HepG2 (cell line): ENCODE measurements at places on chromosomes 6 and 20. TPM values are rescaled to one million over a fixed set of nuclear protein-coding genes. Genes with fewer than 3 reads are reported as not detected.

The NOTCH4 gene
- 0.51 and 0.66 TPM in 2 replicates for total RNA-seq

The DEFB132 gene
- not detected in 2 replicates for total RNA-seq

The BEND6 gene
- 0.20 and 0.25 TPM in 2 replicates for total RNA-seq

The SIRPA gene
- 13.1 and 17.6 TPM in 2 replicates for total RNA-seq

- DNase-seq = no peak
Measured at GRCh38 chr20:14955399-14955798, 618.0 kb upstream of the FLRT3 start.

DNA sequence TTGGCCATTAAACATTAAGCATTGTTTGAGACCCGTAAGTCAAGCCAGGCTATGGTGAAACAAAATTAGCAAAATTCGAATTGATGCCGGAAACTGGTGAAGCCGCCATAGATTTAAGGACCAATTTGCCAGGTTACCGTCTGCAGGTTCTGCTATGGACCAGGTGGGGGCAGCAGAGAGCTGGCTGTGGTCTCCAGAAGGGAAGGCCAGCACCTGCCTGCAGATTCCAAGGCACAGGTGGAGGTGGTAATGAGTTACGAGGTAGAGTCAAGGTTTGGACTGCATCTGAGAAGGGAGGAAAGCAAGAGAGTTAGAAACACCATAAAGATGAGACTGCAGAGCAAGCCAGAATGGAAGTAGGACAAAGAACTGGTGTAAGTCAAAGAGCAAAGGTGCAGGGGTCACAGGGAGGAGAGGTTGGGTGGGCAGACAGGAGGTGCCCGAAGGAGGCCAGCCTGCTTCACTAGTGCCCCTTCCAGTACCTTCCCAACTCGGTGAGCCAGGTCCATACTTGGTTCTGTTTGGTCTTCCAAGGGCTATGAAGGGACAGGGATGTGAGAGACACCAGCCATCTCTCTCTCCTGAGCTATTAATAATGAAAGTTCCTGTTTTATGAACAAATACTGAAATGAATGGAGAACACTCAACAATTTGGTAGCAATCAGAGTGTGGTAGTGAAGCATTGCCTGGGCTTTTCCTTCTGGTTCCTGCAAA is 131.6 kb upstream of the ESR1 start:
- DNase-seq = peak; percentile 64

GRCh38 chr6:89487864-89488263 is 54.9 kb downstream of the ANKRD6 start:
- no peak for DNase-seq

- DNase-seq = no peak
Measured at GRCh38 chr6:168967281-168967925, 286.2 kb downstream of the THBS2 start.

- no peak for DNase-seq
Measured at GRCh38 chr20:59253325-59253724, 47.1 kb upstream of the EDN3 start.
